ENCODE measurements at places on chromosomes 2 and 18.

DNA sequence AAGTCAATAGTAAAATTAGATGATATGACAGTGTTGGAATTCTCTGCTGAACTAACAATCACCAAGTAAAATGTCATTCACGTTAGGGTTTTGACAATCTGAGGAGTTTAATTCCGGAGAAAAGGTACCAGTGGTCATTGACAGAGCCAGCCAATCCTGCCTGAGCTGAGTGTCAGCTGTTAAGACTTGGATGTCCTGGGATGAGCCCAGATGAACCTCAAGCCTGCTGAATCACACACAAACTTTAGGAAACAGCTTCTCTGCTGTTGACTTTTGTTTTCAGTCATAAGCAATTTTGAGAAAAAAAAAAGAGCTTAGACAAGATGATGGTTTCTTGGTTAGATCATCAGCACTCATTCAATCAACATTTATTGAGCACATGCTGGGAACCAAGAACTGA is 600.0 kb upstream of the SLC39A10 start:
- DNase-seq: no peak

- DNase-seq: no peak
Observed at GRCh38 chr2:45141883-45142866, 132.9 kb upstream of the SIX2 start.

DNA sequence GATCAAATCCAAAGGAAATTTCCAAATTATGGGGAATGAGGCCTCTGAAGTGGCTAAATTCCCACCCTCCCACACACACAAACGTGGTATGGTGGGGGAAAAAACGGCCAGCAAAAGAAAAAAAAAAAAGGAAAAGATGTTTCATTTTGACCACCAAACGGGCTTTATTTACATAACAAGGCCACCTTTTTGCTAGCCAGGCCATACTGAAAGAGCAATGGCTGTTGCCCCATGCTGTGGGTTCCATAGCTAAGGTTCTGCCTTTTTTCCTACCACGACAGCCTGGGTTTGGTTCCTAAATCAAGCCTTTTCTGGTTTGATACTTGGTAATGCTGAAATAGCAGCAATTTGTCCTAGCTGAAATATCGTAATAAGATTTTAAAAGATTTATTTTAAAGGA is 14.0 kb upstream of the IL1B start:
- no peak for DNase-seq

- DNase-seq: no peak
Observed at GRCh38 chr18:7657050-7657449, 89.9 kb downstream of the PTPRM start.

DNA sequence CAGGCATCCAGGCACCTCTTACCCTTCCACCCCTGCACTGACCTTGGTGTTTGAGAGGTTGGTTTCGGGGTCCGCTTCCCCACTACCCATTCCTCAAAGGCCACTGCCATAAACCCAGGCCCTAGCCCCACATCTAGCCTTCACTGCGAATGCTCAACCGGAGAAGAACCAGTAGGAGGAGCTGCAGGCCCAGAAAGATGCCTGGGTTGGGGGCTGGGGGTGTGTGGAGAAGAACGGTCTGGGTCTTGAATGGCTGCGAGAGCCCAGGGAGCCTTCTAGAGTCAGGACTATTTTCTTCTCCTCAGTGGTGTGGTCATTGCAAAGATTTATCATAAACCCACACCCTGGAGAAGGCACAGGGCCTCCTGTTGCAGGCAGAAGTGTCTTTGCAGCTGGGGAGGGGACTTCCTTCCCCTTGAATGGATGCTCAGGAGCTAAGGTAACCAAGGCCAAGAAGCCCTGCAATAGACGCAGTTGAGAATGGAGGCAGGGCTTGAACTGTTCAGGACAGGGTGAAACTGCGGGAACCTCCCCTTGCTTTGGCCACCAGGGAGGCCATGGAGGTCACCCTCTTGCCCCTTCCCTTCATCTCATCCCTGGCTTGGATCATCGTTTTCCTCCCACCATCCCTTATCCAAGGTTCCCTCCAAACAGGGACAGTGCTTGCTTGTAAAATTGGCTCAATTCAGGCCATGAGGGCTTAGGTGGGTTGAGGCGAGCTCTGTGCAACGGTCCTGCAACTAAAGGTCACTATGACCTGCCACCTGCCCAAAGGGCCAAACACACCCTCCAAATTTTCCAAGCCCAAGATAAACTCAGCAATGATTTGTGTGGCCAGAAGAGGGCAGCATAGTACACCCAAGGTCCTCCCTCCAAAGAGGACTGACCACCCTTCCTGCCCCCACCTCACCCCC is 20.9 kb downstream of the THNSL2 start:
- DNase-seq: no peak

GRCh38 chr2:11617984-11618707 is 51.8 kb downstream of the NTSR2 start:
- DNase-seq: no peak

GRCh38 chr2:200461846-200462710 is 47.8 kb downstream of the KCTD18 start:
- DNase-seq: no peak

- DNase-seq: no peak
Observed at GRCh38 chr2:149038442-149039212, at the start of gene LYPD6B. TSS of gene LYPD6B (plus strand) at chr2:149038699. CDS start at chr2:149130949, 92,250 bp downstream.

DNA sequence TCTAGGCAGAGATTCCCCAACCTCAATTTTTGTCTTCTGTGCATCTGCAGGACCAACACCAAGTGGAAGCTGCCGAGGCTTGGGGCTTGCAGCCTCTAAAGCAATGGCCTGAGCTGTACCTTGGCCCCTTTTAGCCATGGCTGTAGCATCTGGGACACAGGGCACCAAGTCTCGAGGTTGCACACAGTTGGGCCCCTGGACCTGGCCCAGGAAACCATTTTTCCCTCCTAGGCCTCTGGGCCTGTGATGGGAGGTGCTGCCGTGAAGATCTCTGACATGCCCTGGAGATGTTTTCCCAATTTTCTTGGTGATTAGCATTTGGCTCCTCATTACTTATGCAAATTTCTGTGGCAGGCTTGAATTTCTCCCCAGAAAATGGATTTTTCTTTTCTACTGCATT is 105.7 kb upstream of the LDAH start:
- no peak for DNase-seq

GRCh38 chr2:180971811-180972210 is 8.6 kb upstream of the UBE2E3 start:
- DNase-seq: no peak

- DNase-seq: no peak
Observed at GRCh38 chr2:43605851-43606250, 10.0 kb upstream of the THADA start.

GRCh38 chr2:68878753-68879152 is 7.6 kb upstream of the BMP10 start:
- DNase-seq: no peak

Data from stimulated activated CD4-positive, alpha-beta T cell treated with anti-CD3 and anti-CD28 coated beads, Interleukin-1b, Interleukin-23, amount 100 ng/mL, for 1 hour (primary cell).